Foreskin keratinocyte (primary cell): ENCODE measurements at places on chromosomes 7 and 10.

- DNase-seq, result no peak
Measured at GRCh38 chr10:47319784-47320183, 2.5 kb upstream of the GDF2 start.

DNA sequence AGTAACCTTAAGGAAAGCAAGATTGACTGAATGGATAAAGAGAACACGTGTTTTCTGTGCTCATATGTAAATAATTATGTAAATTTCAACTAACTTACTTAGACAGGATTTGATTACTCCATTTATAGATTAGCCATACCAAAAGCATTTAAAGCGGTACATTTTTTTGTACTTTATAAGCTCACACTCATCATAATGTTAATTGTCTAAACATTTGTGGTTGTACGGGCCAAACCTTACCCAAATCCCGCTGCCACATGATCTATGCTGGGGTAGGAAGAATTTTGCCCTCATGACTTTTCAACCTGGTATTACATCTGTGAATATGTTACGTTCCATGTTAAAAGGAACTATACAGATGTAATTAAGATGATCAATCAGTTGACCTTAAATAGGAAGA is 29.1 kb downstream of the MKX start:
- DNase-seq, result no peak

DNA sequence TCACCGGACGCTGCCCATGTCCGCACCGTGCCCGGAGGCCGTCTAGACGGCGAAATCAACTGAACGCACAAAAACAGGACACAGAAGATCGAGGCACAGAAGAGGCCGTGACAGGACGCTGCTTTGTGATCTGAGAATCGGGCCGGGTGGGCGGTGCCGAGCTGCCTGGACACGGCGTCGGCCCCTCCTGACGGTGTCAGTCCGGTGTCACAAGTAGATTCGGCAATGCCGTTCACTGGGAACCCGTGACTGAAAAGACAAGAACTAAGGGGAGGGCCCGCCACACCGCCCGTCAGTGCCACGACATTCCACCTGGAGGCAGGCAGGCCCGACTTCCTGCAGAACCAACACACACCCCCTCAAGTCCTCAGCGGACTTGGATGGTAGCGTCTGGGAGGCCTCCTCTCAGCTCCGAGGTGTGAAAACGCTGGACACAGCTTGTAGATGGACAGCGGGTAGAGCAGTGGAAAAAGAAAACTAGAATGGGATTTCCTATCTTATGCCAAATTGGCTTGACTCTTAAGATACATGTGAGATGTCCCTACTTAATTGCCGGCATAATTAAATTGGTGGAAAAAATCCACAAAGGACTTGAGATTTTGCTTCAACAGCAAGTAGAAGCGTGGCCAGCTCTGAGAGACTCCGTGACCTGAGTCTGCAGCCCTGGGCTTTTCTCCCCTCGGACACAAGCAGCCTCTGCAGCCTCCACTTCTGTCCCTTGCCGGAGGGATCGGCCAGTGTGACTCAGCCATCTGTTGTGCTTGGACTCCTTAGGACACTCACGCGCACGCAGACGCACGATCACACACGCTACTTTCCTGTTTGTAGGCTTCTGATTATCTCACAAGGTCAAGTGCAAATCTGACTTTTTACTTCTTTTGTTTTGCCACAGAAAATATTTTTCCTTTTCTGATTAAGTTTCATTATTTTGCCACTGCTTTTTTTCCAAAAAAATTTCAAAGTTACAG is 269.0 kb downstream of the DIP2C start:
- DNase-seq, result no peak

DNA sequence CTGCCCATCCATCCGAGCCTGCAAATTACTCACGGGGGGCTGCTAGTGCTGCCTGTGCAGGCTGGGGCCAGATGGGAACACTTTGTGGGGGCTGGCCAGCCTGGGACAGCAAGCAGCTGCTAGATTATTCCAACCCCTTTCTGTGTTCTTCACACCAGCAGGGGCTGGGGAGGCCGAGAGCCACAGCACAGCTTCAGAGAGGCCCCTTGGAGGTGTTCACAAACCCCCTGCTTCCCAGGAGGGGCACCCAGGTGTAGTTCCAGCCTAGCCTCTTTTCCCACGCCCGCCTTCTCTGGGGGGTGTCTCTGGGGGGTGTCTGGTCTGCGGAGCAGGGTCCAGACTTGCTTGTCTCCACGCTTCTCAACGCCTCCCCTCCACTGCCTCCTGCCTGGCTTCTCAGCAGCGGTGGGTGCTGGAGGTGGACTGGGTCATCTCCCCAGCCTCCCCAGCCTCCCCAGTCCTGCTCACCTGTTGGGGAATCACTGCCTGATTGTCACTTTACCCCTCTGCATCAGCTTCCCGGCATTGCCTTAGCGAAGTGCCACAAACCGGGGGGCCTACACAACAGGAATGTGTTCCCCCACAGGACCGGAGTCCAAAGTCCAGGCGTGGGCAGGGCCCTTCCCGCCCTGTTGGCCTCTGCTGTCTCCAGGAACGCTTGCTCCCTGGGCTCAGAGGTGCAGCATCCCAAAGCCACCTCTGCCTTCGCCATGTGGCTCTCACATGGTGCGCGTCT is 74.0 kb upstream of the EN2 start:
- no peak for DNase-seq

DNA sequence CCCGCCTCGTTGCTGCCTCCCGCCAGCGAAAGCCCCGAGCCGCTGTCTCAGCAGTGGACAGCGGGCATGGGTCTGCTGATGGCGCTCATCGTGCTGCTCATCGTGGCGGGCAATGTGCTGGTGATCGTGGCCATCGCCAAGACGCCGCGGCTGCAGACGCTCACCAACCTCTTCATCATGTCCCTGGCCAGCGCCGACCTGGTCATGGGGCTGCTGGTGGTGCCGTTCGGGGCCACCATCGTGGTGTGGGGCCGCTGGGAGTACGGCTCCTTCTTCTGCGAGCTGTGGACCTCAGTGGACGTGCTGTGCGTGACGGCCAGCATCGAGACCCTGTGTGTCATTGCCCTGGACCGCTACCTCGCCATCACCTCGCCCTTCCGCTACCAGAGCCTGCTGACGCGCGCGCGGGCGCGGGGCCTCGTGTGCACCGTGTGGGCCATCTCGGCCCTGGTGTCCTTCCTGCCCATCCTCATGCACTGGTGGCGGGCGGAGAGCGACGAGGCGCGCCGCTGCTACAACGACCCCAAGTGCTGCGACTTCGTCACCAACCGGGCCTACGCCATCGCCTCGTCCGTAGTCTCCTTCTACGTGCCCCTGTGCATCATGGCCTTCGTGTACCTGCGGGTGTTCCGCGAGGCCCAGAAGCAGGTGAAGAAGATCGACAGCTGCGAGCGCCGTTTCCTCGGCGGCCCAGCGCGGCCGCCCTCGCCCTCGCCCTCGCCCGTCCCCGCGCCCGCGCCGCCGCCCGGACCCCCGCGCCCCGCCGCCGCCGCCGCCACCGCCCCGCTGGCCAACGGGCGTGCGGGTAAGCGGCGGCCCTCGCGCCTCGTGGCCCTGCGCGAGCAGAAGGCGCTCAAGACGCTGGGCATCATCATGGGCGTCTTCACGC is 825 bp downstream of the ADRB1 start:
- no peak for DNase-seq

GRCh38 chr7:80134536-80135308 is at the start of gene GNAI1:
GNAI1 (plus strand) TSS chr7:80134831; CDS start chr7:80135161, 330 bp downstream.
- DNase-seq, result peak; percentile 94

GRCh38 chr10:114458955-114459354 is 54.7 kb upstream of the AFAP1L2 start:
- peak; percentile 11 for DNase-seq

- no peak for DNase-seq
Measured at GRCh38 chr7:152909683-152910544, 150.4 kb downstream of the ACTR3B start.

DNA sequence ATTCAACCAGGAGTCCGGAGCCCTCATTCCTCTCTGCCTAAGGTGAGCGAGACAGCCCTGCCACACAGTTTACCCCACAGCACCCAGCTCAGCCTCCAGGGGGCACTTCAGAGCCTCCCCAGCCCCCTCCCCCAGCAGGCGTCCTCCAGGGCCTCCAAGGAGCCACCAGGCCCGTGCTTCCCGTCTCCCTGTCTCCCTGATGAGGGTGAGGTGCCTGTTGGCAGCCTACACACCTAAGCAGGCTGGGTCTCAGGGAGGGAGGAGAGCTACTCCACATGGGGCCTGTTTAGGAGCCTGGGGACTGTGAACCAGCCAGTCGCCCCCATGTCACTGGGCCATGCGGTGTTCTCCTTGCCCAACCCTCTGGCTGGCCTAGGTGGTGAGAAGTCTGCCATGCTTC is 28.9 kb upstream of the TRIM8 start:
- no peak for DNase-seq

GRCh38 chr7:90007001-90007654 is 147.1 kb upstream of the STEAP1 start:
- DNase-seq, result no peak

GRCh38 chr7:100613412-100614175 is 1.3 kb downstream of the MOSPD3 start:
- DNase-seq, result no peak

DNA sequence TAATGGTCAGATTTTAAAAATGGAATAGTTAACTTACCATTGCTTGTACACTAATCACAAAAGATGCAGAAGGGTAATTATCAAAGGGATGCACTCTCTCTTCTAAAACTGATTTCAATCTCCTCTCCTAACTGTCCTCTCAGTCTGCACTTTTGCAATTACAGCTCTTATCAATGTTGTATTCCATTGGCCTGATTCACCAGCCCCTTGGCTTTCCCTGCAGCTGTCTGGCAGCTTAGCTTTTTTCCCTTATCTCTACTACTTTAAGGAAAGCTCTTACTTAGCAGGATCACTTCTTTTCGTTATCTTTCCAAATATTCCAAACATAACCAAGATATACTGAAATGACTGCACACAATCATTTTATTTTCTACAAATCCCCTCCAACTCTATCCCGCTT is 448.8 kb downstream of the GRM8 start:
- no peak for DNase-seq

DNA sequence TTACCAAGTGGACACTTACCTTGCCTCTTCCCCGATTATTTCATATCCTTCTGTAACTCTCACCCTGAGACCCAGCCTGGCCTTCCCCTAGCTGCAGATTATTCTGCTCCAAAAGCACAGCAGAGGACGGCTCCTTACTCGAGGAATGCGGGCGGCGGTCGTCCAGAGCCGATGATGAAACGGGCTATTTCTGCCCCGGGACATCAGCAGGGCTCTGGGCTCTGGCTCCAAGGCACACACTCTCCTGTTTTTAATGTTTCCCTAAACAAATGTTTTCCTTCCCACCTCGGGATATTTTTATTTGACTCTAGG is 343 bp upstream of the C10orf71 start:
- no peak for DNase-seq

DNA sequence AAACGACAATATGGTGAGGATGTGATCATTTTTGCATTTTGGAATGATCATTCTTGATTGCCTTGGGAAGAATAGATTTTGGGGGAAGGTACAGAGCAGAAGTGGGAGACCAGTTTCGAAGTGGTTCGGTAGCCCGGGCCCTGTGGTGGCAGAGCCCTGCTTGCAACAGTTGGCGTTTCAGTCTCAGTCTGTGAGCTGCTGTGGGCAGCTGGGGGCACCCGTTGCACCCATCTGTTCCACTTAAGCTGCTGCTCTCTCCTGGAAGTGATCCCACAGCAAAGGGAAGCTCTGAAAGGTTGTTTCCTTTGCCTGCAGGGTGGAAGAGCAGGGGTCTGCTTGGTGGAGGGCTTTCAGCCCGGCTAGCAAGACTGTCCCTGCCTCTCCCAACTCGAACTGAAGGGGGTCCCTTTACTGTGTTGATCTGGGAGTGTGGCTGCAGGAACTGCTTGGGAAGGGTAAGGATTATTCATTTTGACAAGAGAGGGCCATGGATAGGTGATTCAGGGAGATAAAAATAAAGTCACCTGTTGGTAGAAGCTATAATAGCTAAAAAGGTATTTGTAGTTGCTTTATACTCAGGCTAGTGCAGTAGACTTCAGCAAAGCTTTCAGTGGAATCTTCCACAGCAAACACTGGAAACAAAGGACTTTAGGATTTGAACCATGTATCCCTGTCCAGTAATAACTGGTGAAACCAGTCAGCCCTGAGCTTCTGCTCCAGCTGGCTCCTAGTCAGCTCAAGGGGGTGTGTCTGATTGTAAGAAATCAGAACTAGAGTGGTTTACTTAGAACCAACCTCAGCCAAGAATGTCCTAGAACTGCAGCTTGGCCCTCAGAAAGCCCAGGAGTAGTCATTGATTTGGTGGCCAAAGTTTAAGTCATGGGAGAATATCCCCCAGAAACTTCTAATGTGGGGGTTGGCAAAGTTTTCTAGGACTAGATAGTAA is 53.1 kb upstream of the PDCD4 start:
- DNase-seq, result no peak

DNA sequence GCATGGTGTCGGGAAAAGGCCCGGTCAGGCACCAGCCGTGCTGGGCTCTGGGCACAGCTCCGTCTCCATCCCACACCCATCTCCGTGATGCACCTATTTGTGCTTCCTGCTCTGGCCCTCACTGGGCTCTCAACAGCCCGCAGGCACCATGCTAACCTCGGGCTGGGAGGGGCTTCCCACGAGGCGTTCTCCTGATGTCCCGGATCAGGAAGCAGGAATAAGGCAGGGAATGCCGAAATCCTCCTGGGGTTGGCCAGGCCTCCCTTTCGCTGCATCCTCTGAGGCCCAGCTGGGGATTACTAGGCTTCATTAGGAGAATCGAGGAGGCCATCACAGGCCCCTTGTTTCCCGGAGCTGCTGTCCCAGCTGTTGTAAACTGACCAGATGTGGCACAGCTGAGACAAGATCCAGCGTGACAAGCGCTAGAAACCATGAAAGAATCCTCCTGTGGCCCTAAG is 72.0 kb downstream of the FAM53B start:
- DNase-seq, result no peak

DNA sequence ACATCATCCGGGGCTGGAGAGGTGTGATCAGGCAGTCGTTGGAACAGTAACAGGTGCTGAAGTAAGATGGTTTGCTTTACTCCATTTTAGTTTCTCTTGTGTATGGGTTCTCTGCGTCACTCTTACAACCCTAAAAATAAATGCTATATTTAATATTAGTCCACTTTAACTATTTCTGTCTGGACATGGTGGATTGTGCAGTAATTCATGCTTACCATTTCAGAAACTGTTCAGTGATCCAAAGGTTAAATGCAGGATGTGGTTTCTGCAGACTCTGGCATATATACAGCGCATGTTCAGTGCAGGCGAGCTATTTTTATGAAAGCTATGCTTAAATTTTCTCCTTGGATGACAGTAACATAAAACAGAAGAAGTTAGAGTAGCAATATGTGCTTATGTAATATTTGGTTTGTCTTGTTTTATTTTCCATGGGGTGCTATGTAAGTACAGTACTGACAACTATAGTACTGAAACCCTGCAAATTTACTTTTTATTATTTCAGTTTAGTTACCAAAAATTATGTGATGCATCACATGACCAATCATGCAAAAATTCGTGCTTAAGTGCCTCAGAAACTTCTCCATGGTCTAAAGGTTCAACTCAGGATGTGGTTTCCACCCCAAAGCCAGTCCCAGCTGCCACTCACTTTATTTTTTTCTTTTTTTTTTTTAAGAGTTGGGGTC is 46.6 kb upstream of the GRID1 start:
- no peak for DNase-seq
